ENCODE measurements at places on chromosomes 6 and 20.
A peak's percentile ranks its signal among the peaks of the same experiment; 100 is the strongest.

DNA sequence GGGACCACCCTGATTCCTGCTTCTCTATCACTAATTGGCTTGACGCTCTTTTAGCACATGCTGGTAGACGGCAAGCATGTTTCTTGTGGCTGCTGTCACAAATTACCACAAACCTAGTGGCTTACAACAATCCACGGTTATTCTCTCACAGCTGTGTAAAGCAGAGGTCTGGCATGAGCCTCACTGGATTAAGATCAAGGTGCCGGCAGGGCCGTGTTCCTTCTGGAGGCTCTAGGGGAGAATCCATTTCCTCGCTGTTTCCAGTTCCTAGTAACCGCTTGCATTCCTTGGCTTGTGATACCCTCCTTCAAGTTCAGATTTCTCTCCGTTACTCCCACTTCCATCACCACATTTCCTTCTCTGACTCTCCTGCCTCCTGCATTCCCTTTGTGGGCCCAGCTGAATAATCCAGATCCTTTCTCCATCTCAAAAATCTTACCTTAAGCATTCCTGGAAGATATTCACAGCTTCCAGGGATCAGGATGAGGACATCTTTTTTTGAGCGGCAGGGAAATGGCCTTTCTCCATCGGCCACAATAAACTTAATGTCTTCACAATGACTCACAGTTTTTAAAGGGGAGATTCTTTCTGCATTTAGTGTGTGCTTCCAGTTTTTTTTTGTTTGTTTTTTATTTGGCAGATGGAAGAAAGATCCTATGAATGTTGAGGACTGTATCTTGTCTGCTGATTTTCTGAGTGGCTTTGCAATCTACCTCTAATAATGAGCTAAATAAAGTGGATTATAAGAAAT, 39.9 kb downstream of the BMP6 start:
- no peak for DNase-seq

- DNase-seq: no peak
These were observed 202.1 kb downstream of the NFATC2 start for GRCh38 chr20:51340451-51340840.

- peak; percentile 59 for DNase-seq
These were observed 28.4 kb downstream of the PAQR8 start for GRCh38 chr6:52390361-52390727.

DNA sequence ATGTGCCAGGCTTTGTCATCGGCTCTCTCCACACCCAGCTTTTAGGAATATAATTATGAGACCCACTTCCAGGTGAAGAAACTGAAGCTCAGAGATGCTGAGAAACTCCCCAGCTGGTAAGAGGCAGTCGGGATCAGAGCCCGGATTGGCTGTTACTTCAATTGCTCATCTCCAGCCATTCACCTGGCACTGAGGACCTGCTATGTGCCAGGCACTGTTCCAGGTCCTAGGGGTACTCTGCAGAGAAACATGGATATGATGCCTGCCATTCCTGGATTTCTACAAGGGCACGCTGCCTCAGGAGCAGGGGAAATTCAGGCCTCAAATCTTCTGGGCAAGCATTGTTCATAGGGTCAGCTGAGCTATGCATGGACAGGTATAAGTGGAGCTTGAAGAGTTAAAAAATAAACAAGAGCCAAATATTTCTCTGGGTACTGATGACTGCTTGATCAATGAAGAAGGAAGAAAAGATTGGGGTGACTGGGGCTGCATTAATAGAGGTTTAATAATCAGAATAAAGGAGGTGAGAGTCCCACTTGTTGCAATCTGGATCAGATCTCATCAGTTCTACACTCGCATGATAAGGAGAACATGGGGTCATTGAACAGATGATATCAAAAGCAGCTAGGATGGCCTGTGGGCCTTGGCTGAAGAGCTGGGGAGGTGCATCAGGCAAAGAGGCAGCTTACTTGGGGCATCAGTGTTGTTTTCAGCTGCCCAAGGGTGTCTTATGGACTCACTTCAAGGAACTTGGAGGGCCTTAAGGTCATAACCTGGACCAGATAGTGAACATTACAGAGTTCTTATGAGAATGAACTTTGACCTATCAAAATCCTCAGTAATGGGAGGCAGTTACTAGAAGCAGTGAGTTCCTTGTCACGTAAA, 80.9 kb upstream of the TOX2 start:
- DNase-seq: no peak

DNA sequence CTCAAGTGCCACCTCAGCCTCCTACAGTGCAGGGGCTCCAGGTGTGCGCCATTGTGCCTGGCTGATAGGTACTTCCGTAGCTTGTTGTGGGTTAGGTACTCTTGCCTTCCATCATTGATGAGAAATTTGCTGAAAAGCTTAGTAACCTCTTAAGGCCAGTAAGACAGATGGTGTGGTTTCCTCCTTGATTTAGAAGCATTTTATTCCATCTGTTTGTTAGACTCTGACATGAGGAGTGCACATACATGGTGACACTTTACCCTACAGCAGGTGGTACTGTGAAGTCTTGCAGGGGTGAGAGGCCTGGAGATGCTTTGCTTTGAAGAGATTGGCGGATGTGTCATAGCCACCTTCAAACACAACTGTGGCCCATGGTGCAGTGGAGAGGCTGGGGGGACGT, 14.8 kb upstream of the MTG2 start:
- no peak for DNase-seq

DNA sequence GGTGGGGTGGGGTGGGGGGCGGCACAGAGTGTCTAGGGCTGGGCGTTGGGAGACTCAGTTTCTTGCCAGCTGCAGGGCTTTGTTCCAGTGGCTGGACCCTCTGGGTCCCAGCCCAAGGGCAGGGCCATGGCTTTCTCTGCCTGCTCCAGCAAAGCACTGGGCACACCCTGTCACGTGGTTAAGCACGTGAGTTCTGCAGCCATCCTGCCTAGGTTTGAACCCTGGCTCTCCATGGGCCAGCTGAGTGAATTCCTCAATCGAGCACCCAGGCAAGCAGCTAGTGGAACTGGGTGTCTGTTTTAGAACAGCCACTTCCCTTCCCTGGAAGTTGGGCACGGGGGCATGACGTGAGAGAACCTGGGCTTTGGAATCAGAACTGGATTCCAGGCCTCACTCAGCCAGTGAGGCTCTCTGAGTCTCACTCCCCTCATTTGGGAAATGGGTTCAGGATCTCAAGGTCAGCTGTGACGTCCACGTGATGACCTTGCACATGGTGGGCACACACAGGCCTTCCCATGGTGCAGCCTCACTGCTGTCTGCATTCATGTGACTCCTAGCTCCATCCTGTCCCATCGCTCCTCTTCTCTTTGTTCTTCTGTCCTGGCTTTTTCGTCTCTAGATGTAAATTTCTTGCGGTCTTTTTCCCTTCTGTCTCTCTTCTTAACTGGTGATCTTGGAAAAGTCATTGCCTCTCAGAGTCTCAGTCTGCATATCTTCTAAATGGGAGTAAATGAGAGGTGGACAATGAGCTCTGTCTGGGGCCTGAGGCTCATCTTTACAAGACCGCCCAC, 45.9 kb downstream of the NOL4L start:
- DNase-seq: no peak

DNA sequence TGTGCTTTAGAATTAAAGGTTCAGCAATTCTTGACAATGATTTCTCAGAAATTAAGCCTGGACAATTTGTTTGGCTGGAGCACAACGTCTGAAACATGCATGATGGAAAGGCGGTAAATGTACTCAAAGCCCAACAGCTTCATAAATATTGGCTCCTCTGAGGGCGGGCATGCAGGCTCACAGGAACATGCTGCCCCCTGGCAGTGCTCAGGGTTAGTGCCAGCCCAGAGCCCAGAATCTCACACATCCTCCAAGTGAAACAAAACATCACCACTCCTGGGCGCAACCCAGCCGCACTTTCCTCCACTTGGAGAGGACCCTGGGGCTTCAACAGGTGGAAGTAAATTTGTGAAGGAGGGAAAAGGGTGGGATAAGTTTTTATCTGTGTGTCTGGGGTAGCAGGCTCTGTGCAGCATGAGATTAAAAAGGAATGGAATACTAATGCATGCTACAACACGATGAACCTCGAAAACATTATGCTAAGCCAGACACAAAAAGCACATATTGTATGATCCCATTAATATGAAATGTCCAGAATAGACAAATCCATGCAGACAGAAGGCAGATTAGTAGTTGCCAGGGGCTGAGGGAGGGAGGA, 54.1 kb upstream of the PTPRT start:
- DNase-seq: no peak

DNA sequence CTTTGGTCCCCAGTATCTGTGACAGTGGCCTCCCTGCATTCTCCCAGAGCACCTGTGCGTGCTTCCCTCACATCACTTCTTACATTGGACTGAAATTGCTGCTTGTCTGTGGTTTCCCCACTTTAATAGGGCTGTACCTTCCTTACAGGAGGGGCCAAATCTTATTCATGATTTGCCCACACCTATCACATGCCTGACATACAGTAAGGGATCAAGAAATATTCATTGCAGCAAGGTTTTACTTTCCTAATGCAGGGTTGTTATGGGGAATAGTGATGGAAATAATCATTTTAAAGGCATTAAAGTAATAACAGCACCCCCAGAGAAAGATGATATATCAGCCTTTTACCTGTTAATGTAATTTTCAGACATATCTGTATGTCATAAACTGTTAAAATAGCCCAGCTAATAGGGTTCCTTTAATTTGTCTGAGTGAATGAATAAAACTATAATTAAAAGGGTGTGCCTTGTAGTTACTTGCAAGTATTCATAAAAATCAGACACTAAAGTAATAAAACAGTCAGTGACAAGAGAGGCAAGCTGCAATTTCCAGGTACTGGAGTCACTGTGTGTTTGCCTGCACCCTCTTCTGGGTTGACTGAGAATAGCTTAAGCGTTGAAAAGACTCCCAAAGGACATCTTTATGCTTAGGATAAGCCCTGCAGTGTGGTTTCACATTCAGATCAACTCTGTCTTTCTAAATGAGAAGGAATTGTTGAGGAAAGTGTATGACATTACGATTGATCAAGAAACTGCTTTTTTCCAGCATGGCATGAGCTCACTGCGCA, 182.7 kb downstream of the PHACTR1 start:
- DNase-seq: no peak

GRCh38 chr6:107786179-107786578, 37.9 kb downstream of the SCML4 start:
- DNase-seq: no peak

Data from amniotic epithelial cell (primary cell).